OCI-M1 (cell line): ENCODE measurements at places on chromosomes 7 and 10.

DNA sequence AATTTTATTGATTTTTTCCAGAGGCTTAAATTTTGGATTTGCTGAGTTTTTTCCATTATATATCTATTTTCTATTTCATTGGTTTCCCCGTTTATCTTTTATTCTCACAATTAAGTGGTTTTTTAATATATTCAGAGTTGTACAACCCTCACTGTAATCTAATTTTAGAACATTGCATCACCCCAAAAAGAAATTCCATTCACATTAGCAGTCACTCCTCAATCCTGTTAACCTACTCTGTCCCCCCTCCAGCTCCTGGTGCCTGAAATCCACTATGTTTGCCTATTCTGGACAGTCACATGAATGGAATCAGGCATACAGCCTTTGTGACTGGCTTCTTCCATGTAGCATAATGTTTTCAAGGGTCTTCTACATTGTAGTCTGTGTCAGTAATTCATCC is 55.8 kb upstream of the ITGA8 start:
- DNase-seq = peak; percentile 8

GRCh38 chr7:3754493-3755341 is 453.7 kb downstream of the SDK1 start:
- no peak for DNase-seq

- no peak for DNase-seq
Measured at GRCh38 chr7:9796241-9796640, 1177.4 kb upstream of the PHF14 start.

GRCh38 chr10:70856454-70856853 is 31.9 kb downstream of the PCBD1 start:
- DNase-seq = peak; percentile 20

- peak; percentile 74 for DNase-seq
Measured at GRCh38 chr7:26199301-26200037, 1.1 kb downstream of the HNRNPA2B1 start.

DNA sequence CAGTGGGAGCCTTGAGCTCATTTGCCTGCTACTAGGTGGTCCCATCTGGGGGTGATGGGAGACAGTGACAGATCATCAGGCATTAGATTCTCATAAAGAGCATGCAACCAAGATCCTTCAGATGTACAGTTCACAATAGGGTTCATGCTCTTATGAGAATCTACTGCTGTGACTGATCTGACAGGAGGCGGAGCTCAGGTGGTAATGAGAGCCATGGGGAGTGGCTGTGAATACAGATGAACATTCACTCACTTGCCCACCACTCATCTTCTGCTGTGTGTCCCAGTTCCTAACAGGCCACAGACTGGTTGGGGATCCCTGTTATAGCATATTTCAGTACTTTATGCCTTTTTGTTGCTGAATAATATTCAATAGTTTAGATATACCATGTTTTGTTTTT is 6.6 kb upstream of the UBE2D1 start:
- no peak for DNase-seq

- no peak for DNase-seq
Measured at GRCh38 chr7:105878746-105879605, 2.6 kb upstream of the ATXN7L1 start.

DNA sequence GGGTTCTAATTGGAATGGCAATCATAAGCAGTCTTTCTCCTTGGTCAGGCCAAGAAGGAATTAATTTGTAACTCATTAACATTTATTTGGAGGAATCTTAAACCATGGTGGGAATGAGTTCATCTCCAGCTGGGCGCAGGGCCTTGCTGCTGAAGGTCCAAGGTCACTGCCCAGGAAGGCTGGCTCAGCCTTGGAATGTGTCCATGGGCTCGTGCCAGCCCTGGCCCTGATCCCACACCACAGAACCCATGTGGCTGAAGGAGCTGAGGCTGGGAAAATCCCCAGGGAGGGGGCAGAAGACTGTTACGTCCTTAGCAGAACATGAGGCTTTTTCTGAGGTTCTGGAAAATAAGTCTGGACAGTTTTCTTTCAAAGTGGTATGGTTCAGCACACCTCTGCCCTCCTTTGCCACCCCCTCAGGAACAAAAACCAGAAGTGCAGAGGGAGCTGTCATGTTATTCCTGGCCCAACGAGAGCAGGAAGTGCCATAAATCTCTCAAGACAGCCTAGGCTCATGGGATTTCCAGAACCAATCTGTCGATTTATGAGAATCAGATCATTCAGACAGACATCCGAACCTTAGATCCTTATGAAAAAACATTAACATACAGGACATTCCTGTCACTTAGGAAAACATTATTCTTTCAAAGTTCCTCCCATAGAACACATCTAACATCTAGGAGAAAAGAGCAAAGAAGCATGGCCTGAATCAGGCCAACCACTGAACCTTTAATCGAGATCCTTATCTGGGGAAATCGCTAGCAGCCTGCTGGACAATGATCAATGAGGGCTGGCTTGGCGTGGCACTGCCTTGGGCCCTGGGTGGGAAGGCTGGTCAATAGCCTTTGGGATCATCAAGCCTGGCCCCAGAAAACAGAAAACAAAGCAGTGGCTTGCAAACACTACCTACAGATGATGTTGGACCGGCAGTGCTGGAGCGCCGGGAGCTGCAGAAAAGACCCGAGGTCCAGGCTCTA is 134.3 kb downstream of the TAX1BP1 start:
- no peak for DNase-seq

DNA sequence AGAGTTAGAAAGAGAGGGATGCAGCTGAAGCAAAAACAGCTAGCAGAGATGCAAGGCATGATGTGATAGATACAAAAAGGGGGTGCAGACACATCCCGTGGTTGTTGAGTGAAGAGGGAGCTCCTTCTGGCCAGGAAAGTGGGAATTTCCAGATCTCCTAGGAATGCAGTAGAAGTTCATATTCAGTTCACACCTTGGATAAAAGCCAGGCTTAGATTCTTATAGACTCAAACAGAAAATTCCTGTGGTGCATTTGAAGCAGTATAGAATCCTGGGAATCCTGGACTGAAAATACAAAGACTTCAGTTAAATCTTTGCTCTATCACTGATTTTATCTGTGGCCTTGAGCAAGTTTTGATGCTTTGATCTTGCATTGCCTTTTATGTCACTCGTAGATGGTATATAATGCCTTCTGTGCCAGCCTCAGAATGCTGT is 33.9 kb downstream of the SGPL1 start:
- DNase-seq = no peak
